Osteoblast (primary cell): ENCODE measurements at places on chromosomes 16 and 17. TPM values are rescaled to one million over a fixed set of nuclear protein-coding genes. Genes with fewer than 3 reads are reported as not detected.

GRCh38 chr16:81756615-81757356 lies 22.3 kb upstream of the PLCG2 start:
- DNase-seq: no peak

GRCh38 chr16:83721676-83722075 lies 86.1 kb upstream of the HSBP1 start:
- DNase-seq: no peak

GRCh38 chr16:17512636-17513220 lies 42.0 kb upstream of the XYLT1 start:
- DNase-seq: peak; percentile 79

GRCh38 chr17:74635418-74635817 lies 11.9 kb upstream of the CD300E start:
- no peak for DNase-seq

DNA sequence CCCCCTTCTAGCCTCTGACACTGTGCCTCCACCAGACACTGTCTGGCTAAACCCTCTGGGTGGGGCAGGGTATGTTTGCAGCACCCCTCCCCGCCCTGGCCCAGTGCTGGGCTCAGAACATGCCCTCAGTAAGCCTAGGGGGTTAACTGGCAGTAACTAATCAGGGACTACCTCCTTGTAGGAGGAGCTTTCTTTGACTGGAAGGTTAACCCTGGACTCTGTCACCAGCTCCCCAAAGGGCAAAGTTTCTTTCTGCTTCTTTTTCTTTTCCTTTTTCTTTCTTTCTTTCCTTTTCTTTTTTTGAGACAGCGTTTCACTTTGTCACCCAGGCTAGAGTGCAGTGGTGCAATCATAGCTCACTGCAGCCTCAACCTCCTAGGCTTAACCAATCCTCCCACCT lies 76.8 kb downstream of the PLXDC1 start:
- no peak for DNase-seq

Gene ATP1B2
- total RNA-seq: under 0.01 TPM in 1 of 2 replicates, not detected in the other

- peak; percentile 94 for DNase-seq
These were observed 4.7 kb upstream of the IL17C start for GRCh38 chr16:88633684-88634140.

Gene CACNG5
- total RNA-seq: not detected in 2 replicates

GRCh38 chr16:23359092-23359760 lies 57.1 kb downstream of the SCNN1B start:
- no peak for DNase-seq

Gene VMO1
- total RNA-seq: 0.29 TPM in 1 of 2 replicates, not detected in the other

DNA sequence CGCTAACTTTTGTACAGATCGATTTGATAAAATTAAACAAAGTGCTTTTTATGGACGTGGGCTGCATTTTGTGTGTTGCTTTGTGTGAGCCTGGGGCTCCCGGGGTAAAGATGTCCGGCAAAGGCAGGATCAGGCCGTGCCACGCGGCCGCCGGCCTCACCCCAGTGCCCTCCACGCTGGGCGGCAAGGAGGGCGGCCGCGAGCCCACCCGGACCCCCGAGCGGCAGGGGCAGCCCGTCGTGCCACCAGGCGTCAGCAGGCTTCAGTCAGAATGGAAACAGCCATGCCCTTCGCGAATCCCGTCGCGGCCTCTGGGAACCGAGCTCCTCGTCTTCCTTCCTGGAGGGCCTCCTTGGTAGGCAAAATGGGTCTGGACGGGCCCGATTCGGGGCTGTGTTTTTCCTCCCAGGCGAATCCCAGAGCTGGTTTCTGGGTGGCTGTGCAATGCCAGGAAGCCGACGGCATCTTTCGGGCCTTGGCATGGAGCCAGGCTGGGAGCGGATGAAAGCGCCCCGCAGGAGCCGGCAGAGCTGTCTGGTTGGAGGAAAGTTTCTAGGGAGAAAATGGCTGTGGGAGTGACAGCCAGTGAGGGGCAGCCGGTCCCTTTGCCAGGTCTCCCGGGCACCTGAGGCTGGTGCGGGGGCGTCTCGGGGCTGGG lies 5.5 kb downstream of the SOX8 start:
- no peak for DNase-seq

- no peak for DNase-seq
These were observed 56.8 kb downstream of the ANKFY1 start for GRCh38 chr17:4206962-4207361.

DNA sequence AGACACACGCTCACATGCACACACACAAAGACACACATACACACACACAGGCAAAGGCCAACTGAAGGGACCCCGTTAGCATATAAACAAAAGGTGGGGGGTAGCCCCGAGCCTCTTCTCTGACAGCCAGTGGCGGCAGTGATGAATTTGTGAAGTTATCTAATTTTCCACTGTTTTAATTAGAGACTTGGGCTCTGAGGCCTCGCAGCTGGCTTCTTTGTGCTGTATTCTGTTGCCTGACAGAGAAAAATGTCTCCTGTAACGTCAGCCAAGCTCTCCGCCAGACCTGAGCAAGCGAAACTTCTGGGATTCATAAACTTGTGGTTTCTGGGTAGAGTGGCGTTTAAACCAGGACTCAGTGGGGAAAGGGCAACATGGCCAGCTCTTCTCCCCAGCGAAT lies 113.9 kb upstream of the FOXF1 start:
- DNase-seq: no peak

DNA sequence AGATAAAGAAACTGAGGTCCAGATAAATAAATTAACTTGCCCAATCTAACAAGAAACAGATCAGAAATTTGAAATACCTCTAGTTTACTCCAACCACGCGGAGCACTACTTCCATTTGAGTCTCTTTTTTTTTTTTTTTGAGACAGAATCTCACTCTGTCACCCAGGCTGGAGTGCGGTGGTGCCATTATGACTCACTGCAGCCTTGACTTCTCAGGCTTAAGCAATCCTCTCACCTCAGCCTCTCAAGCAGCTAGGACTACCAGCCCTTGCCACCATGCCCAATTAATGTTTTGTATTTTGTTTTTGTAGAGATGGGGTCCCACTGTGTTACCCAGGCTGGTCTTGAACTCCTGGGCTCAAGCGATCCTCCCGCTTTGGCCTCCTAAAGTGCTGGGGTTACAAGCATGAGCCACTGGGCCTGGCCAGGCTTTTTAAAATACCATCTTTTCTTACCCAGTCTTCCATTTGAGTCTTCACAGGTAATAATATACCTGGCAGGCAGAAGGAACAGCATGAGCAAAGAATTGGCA lies 3.3 kb upstream of the NACA2 start:
- no peak for DNase-seq

GRCh38 chr16:11698271-11698689 lies 30.0 kb downstream of the SNN start:
- DNase-seq: no peak

DNA sequence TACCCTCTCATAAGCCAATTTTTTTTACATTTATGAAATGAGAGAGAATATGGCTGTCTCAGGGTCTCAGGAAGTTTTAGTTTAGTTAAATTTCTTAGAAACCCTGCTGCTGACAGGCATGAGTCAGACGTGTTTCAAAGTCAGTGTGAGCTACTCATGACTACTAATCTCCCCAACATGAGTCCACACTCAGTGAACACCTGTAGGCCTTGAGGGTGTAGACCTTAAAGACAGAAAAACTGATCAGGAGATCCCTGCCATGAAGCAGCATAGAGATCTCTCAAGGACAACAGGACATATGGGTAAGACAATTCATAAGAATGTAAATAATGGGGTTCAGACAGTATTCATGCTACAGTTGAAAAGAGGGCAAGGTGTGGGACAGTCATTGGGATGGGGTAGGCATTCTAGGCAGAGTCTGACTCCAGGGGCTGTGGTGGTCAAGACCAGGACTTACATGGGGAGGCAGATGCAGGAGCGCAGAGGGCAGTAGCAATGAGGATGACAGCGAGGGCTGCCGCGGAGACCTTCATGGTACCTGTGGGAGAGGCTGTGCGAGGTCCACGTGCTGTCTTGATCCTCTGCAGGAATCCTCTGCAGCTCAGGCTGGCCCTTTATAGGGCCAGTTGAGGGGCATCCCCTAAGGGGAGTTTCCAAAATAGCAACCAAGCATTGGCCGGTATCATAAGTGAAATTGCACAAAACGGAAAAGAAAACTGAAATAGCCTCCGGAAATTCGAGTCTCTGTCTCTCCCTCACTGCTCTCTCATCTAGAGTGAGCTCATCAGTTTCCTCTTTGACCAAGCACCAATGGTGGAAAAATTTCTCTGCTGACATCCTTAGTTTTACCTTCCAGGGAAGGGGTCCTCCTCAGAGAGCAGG lies at the start of gene CCL5:
CCL5 (minus strand) TSS at position 588 of the 882 bp plus-strand sequence.
- DNase-seq: no peak

DNA sequence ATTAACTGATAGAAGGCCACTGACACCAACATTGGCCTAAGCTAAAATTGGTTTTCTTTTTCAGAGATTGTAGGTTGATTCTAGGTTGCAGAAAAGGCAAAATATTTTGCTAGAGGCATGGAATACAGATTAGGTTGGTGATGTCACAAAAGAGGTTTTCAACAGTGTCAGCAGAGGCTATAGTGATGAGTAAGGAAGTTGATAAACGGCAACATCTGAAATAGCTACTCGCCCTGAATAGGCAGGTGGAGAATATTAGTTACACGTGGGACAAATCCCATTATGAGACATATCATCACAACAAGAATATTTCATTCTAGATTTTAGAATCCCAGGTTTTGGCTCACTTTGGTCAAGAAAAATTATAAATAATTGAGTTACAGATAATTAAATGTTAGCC lies 1.5 kb upstream of the TOM1L1 start:
- DNase-seq: peak; percentile 43

DNA sequence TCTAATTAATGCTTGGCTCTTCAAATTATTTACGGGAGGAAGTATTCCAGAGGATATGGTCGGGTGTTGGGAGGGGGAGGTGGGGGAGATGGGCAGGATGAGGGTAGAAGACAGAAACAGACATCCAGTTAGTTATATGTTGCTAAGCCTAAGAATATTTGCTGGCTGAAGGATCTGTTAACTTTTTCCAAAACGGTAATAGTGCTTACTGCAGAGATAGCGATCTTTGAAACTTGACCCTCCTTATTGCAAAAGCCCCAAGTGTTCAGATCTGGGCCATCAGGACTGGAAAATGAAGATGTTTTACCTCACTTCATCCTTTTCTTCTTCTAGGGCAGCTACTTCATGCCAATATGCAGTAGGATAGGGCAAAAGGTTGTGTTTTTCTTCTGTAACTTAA lies 27.0 kb upstream of the MMD start:
- DNase-seq: no peak

DNA sequence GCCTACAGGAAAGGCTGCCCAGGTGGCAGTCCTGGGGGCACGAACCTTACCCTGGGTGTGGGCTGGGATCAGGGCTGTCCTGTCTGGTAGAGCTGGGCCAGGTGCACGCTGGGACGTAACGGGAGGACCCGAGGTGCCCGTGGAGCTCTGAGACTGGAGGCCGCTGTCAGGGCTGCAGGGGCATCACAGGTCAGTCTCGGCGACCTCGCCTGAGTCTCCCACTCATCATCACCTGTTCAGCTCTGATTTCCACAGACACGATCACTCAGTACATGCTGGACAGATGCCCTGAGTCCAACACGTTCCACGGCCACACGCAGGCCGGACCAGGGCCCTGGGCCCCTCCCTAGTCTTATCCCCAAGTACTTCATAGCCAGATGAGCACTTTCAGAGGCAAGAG lies 4.7 kb upstream of the CD300C start:
- DNase-seq: peak; percentile 18

Gene CDH8
- total RNA-seq: under 0.01 TPM in 1 of 2 replicates, not detected in the other

DNA sequence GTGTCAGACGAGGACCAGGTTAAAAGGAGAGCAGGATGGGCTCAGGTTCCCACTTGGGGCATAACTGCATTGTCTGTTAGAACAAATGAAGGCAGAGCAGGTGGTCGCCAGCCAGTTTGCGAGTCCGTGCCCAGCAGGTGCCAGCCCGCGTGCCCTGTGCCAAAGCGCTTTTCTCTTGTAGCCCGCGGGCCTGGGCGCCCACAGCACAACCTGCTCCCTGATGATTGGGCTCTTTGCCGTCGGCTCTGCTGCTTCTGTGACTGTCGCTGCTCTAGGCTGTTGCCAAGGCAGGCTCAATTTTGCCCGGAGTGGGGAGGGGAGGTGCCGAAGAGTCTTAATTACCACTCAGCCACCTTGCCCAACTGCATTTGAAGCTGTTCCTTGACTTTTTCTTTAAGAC lies 21.1 kb downstream of the KNOP1 start:
- DNase-seq: no peak

DNA sequence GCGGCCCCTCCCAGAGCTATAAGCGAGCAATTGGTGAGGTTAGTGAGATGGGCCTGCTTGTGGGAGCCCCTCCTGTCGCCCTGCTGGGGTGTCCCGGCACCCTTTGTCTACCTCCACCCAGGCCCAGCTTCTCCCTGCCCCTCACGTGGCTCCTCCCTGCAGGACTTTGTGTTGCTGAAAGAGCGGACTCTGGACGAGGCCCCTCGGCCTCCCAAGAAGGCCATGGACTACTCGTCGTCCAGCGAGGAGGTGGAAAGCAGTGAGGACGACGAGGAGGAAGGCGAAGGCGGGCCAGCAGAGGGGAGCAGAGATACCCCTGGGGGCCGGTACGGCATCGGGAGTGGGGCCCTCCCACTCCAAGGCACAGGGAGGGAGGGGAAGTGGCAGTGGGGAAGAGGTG lies 6.1 kb upstream of the C17orf107 start:
- peak; percentile 71 for DNase-seq

GRCh38 chr16:85126705-85127378 lies 14.6 kb upstream of the CIBAR2 start:
- DNase-seq: peak; percentile 92

Gene SERPINF2
- total RNA-seq: under 0.01 TPM in 1 of 2 replicates, not detected in the other

Gene GFAP
- total RNA-seq: under 0.01 TPM in 2 replicates

DNA sequence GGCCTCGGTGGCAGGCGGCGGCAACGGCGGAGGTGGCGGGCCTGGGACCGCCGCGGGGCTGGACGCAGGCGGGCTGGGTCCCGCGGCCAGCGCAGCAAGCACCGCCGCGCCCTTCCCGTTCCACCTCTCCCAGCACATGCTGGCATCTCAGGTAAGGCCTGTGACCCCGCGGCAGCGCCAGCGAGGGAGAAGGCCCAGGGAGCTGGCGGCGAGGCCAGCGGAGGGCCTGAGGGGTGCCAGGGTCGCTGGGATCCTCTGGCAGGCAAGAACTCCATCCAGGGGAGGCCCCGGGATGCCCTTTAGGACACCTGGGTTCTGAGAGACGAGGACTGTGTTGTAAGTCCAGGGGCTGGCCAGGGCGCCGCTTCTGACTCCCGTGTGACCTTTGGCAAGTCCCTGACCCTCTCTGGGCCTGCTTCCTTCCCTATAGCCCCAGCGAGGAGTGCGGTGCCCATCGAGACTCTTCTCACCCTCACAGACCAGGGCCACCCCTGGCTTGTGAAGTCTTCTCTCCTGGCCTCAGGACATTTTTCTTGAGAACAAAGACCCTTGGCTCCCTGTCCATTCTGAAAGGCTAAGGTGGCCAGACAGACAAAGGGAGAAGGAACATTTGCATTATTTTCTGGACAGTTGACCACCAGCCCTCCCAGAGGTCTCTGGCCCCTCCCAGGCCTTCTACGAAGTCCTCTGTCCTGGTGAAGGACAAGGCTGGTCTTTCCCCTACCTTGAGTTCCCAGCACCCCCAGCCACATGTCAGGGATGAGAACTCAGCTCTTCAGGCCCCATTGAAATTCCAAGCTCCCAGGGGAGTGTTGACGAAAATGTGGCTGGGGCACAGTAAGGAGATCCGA lies 6.3 kb downstream of the TBX2 start:
- DNase-seq: peak; percentile 80
